ENCODE measurements at places on chromosomes 2 and 18.

DNA sequence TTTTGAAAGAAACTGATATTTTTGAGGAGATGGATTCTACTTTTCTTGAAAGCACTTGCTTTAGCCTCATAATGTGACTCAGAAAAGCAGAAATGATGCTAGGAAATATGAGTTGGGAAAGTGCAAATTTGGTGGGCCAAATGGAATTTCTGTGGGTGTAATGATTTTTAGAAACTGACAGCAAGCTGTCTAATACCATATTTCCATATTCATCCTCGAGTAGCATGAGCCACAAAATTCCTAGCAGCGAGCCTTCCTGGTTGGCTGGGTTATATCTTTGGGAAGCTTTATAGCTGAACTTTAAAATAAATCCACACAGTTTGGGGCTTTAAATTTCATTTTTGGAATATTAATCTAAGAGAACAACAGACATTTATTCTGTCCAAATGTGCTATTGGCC, 190.0 kb downstream of the DSC3 start:
- DNase-seq: no peak

- no peak for DNase-seq
Measured at GRCh38 chr2:42875880-42876279, 83.5 kb upstream of the HAAO start.

DNA sequence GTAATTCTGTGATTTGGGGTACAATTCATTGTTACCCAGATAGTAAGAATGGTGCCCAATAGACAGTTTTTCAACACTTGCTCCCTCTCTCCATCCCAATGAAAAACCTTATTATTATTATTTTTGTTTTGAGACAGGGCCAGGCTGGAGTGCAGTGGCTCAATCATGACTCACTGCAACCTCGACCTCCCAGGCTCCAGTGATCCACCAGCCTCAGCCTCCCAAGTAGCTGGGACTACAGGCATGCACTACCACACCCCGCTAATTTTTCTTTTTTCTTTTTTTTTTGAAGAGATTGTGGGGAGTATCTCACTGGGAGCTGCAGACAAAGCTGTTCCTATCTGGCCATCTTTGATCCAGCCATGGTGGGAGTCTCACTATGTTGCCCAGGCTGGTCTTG, 7.2 kb downstream of the TGFA start:
- no peak for DNase-seq

DNA sequence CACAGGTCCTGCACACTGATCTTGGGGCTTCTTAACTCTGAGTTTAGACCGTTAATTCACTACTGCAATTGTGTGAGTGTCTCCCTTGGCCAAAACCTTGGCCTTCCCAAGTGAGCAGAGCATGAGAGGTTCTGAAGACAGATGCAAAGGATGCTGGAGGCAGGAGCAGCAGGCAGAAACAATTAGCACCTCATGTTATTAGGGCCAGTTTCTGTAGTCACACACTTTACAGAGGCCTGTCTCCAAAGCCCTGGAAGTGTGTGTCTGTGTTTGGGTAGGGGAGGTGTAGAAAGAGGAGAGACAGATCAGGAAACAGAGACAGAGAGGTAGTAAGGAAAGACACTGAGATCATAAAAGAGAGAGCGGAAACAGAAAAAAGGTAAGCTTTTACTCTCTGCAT, 533.8 kb downstream of the TMEM182 start:
- DNase-seq: no peak

- no peak for DNase-seq
Measured at GRCh38 chr2:63784461-63784860, 57.2 kb upstream of the UGP2 start.

DNA sequence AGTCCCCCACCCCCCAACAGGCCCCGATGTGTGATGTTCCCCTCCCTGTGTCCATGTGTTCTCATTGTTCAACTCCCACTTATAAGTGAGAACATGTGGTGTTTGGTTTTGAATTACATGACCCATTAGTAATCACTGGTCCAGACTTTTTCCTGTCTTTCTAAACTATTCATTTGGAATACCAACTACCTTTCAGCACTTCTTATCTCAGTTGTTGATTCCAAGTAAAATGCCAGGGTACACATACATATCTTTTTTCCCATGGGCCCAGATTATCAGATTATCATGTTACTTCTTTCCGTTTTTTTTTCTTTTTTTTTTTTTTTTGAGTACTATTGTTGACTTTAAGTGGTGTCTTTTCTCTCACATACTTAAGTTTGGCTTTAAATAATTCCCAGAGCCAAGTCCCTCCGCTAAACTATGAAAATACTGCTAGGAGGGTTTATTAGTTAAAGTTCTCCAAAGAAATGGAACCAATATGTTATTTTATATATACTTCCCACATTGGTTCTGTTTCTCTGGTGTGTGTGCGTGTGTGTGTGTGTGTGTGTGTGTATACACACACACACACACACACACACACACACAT, 389.3 kb downstream of the IRS1 start:
- no peak for DNase-seq

DNA sequence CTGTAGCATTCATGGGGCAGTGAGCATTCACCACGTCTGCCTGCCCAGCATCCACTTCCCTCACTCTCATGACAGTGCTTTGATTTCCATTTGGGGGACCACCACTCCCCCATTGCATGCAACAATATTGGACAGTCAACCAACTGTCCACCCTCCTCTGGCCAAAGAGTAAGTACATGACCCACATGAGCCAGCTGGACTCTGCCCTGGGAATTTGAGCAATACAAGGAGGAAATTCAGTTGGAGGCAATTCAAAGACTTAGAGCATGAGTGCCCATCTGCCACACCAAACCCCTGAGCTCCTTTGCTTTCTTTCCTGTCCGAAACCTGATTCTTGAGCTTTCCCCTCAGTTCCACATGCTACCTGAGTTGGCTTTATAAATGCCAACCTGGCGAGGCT, 41.7 kb upstream of the PNO1 start:
- DNase-seq: no peak

GRCh38 chr2:29325544-29325943, 210.3 kb downstream of the CLIP4 start:
- DNase-seq: no peak

DNA sequence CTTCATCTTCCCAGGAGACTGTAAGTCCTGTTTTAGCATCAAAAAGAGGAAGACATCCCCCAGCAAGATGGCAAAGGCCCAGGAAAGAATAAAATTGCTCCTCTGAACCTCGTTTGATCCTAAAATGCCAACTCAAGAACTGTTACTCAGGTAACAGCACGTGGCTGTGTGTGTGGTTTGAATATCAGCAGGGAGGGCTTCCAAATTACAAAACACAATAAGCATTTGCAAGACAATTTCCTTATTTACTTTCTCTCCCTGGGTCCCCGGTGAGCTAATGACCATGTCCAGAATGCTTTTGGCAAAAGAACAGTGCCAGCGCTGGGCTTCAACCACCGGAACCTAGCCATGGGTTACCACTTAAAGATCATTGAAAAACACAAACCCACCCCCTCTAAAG, 163.6 kb downstream of the C1D start:
- no peak for DNase-seq

DNA sequence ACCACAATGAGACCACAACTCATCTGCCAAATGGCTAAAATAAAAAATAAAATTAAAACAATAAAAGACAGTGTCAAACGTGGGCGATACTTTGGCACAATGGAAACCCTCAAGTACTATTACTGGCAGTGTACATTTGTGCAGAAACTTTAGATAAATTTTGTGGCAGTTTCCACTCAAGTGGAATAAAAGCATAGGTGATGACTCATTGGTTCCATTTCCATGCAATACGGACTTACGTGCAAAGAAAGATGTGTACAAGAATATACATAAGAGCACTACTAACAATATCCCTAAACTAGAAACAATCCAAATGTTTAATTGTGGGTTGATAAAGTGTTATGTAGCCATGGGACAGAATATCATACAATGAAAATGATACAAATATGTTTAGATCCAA, 259.0 kb upstream of the HNMT start:
- DNase-seq: no peak

DNA sequence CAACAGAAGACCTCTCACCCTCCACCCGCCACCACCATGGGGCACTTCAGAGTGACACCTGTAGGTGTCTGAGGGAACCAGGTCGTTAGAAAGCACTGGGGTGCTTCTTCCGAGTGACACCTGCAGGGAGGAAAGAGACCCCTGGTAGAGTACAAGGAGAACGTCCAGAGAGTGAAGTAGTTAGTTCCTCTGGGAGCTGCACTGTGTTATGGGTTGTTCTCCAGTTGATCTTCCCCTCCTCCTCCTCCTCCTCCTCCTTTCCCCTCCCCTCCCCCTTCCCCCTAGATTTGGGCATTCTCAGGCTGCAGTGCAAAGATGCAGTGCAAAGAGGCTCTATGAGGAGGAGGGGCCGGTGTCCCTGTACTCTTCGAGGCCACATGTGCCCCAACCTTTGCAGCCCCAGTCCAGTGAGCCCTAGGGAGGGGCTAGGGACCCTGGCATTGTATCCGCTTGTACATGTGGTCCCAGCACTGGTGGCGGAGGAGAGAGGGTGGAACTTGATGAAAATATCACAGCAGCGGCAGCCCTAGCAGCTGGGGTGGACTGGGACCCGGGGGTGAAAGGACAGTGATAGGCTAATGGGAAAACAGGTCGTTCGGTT, 850 bp downstream of the DNAJB2 start:
- no peak for DNase-seq

- peak; percentile 50 for DNase-seq
Measured at GRCh38 chr2:85537600-85538506, 1.1 kb upstream of the MAT2A start.

DNA sequence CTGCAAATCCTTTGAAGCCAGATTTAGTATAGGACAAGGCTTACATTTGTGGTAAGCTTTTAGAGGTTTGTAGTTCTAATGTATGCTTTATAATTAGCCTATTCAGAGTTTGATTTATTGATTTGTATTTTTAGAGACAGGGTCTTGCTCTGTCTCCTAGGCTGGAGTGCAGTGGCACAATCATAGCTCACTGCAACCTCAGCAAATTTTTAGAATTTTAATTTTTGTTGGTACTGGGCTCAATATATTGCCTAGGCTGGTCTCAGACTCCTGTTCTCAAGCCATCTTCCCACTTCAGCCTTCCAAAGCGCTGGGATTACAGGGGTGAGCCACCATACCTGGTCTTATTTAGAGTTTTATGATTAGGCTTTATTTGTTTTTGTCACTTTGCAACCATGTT, 4.5 kb downstream of the KCNJ13 start:
- DNase-seq: no peak

- no peak for DNase-seq
Measured at GRCh38 chr2:190507135-190507534, 27.4 kb downstream of the NEMP2 start.

DNA sequence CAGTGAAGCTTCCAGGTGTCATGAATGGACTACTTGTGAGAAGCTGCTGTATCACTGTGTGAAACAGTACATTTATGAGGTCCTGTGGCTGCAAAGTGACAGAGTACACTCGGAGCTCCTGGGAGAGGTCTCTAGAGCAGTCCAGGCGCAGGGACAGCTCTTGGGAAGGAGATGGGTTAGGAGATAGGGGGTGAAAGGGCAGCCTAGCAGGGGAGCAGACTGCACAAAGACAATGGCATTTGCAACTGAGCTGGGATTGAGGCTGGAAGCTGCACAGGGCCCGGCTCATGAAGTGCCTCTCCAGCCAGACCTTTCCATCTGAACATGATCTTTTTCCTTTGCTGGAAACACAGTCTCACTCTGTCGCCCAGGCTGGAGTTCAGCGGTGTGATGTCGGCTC, 83.6 kb downstream of the RHOB start:
- DNase-seq: no peak

DNA sequence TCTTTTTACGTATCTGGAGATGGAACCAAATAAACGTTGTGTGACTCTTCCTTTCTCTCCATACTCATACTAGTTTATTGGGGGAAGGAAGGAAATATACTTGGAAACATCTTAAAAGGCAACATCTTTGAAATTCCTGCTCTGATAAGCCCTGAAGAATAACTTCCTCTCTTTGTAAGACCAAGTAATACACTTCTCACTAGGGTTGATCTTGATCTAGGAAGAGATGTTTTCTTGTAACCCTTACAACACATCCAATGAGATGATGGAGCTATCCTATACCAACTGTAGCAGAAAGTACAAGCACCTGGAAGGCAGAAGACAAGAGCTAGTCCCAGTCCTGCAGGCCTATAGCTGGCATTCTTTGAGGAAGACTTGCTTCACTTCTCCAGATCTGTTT, 2.0 kb downstream of the ANKRD44 start:
- DNase-seq: no peak

- DNase-seq: no peak
Measured at GRCh38 chr2:25197336-25198208, 29.2 kb upstream of the POMC start.

DNA sequence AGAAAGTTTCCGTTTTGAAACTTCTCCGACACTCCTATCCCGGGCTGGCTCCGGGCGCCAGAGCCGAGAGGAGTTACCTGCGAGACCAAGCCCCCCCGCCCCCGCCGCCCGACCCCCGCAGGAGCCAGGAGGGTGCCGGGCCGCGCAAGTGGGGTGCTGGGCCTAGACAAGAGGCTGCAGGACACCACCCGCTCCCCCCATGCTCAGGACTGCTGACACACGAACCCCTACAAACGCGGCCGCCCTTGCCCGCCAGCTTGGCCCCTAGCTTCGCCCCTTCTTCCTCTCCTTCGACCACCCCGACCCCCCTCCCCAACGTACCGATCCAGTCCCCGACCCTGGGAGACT, 497 bp downstream of the PLA2R1 start:
- DNase-seq: no peak

GRCh38 chr2:166593403-166593802, 99.4 kb upstream of the SCN7A start:
- DNase-seq: no peak

DNA sequence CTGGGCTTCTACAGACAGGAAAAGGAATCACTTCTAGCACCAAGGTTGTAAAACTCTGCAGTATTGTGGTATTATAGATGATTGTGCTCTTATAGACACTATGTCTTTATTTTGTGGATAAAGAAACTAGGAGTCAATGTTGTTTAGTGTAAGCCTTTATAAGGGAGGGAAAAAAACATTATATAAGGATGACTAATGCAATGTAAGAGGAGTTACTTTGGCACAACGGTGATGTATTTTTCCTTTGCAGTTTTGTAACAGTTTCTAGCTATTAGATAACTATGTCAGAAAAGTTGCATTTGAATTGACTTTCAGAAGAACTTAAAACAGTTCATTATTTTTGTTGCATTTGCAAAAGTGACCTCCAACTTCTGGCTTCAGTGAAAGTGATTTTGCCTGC, 545.4 kb downstream of the CCDC85A start:
- DNase-seq: no peak

DNA sequence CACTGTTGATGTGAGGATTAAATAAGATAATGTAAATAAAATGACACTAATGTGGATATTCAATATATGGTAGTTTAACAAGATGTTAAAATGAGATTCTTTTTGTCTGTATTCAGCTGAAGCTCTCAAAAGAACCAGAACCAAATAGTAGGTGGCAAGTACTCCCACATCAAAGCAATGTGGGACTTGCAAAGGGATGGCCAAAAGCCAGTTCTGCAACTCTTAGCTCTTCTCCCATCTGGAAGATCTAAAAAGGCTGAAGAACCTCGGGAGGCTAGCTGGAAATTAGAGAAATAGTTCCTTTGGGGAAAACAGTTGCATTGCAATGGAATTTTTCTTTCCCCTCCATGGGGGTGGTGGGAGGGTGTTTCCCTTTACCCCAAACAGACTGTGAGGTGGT, 48.7 kb downstream of the FBXO48 start:
- DNase-seq: no peak
